NCI-H2081 treated with DMSO at 0.1 percent for 48 hours (cell line): ENCODE measurements at places on chromosomes 3 and 15.
A peak's percentile ranks its signal among the peaks of the same experiment; 100 is the strongest.

DNA sequence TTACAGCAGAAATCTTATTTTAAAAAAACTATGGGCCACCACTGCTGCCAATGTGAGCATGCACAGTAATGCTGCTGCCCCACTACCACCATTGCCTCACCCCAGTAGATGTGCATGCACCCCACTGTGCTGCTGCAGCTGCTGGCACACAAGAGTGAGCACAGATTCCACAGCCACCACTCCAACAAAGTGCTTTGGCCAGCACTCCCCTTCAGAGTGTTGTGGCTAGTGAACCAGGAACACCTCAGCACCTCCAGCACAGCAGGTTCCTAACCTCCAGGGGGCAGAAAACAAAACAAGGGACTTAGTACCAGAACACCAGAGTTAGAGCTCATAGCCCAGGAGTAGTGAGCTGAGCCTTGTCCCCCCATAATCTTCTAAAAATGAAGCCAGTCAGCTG lies 629.6 kb downstream of the PYDC2 start:
- DNase-seq, result no peak

DNA sequence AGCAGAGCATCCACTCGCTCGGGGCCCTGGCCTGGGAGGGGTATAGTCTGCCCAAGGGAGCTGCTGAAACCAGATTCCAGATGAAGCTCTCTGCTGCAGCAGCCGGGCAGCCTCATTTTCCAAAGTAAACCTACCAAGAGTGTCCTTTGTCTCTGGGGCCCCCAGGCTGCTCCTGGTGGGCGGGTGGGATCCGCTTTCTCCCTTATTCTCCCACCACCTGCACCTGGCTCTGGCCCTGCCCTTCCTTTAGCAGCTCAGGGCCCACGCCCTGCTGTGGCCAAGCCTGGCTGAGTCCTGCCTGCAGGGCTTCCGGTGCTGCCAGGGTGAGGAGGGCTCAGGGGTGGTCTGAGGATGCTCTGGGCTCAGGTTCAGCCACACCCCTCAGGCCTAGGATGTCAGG lies 13.0 kb downstream of the SCN5A start:
- no peak for DNase-seq

- DNase-seq, result no peak
Observed at GRCh38 chr3:43411429-43411828, 125.1 kb downstream of the SNRK start.

- DNase-seq, result no peak
Observed at GRCh38 chr3:195802795-195803194, 8.9 kb downstream of the MUC4 start.

DNA sequence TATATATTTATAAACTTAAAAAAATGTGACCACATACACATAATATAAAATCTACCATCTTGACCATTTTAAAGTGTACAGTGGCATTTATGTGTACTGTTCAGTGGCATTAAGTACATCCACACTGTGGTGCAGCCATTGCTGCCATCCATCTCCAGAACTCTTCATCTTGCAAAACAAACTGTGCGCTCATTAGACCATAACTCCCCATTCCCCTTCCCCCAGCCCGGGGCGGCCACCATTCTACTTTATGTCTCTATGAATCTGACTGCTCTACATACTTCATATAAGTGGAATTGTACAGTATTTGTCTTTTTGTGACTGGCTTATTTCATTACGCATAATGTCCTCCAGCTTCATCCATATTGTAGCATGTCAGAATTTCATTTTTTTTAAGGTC lies 47.8 kb downstream of the CTXND1 start:
- DNase-seq, result no peak

- no peak for DNase-seq
Observed at GRCh38 chr3:85758442-85758841, 799.7 kb downstream of the CADM2 start.

GRCh38 chr15:68987120-68987519 lies 27.4 kb upstream of the NOX5 start:
- DNase-seq, result no peak

GRCh38 chr3:102661707-102662497 lies 227.1 kb downstream of the ZPLD1 start:
- peak; percentile 89 for DNase-seq

GRCh38 chr15:38758043-38758442 lies 193.4 kb upstream of the RASGRP1 start:
- DNase-seq, result no peak

GRCh38 chr3:134449277-134449676 lies 36.5 kb downstream of the ANAPC13 start:
- no peak for DNase-seq

DNA sequence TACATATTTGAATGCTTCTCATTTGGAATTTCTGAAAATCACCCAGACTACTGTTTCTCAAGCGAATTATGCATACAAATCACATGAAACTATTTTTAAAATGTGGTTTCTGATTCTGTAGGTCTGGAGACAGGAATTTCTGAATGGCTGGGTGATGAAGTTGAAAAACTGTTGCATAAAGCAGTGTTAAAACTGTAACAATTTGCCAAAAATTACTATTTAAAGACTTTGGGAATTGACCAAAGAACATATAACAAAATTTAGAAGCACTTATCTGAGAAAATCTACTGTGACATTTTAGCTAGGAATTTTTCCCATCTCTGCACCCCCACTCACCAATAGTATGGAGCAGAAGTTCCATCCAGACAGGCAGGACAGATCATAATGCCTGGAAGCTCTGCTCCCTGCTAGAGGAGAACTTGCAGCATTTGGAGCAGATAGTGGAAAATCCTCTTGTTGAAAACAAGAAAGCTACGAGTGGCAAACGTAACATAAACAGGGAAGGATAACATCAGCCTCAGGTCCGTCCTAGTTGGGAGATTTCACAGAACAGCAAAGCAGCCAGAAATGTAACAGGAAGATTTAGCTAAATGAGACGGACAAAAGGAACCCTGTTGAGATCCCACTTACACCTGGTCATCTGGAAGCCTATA lies 132.3 kb upstream of the MCTP2 start:
- DNase-seq, result no peak

DNA sequence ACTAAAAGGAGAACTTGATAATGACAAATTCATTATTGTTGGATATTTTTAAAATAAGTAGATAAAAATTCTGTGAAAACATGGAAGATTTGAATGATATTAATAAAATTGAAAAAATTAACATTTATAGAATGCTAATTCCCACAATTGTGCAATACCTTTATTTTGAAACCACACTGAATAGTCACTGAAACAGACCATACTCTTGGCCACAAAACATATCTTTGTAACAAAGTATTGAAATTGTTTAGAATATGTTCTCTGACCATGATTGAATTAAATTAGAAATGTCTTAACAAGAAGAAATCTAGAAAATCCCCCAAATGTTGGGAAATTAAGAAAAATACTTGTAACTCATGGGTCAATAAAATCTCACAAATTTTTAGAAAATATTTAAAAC lies 49.2 kb downstream of the ARHGAP11B start:
- DNase-seq, result no peak

DNA sequence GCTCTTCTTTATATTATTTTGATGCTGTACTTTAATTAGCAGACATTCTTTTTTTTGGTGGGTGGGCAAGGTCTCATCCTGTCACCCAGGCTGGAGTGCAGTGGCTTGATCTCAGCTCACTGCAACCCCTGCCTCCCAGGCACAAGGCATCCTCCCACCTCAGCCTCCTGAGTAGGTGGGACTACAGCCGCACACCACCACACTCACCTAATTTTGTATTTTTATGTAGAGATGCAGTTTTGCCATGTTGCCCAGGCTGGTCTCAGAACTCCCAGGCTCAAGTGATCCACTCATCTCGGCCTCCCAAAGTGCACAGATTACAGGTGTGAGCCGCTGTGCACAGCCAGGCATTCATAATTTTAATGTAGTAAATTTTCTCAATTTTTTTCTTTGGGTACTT lies 608.1 kb downstream of the ZNF385D start:
- no peak for DNase-seq

- DNase-seq, result no peak
Observed at GRCh38 chr15:29988701-29989100, 94.1 kb upstream of the GOLGA8J start.

GRCh38 chr3:30597131-30597768 lies 9.2 kb upstream of the TGFBR2 start:
- DNase-seq, result no peak

- DNase-seq, result no peak
Observed at GRCh38 chr3:186930143-186930640, at the start of gene ST6GAL1. ST6GAL1 (plus strand) TSS chr3:186930526; CDS start chr3:187042704, 112,178 bp downstream.

- DNase-seq, result peak; percentile 12
Observed at GRCh38 chr3:159856590-159857104, 132.0 kb upstream of the IL12A start.

DNA sequence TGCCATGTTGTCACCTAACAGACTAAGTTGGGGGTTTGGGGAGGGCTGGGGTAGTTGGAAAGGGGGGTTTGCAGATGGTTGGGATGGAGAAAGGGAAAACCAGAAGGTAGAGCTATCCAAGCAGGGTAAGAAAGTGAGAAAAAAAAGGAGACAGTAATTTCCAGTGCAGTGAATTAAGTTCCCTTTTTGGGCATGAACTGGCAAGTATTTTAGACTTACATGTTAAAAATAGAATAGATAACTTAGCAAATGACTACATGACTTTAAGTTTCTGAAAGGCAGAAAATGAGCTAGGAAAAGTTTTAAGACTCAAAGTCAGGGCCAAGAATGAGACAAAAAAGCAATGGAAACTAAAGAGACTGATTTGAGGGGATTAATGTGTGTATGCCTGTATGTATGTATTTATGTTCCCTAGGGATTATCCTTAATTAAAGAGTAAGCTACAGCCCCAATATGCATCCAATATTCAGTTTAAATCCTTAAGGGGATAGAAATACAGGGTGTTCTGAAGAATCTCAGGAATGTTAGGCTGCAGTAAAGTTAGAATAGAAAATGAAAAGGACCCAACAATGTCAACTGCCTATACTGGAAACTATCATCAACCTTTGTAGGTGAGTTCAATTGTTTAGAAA lies 285.2 kb upstream of the MME start:
- DNase-seq, result no peak

DNA sequence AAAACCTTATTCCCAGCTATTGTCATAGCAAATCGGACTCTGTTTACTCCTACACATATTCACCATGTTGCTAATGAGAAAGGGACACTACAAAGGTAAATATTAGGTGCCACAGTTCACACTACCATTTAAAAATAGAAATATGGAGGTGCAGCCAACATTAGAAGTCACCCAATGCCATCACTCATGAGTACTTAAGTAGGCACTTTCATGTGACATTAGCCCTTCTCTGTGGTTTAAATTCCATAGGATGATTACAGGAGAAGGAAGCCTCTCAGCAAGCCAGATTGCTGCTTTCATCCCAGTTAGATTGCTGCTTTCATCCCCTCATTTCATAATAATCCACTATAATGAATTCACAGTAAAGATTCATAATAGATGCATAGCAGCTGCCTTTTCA lies 376.8 kb upstream of the ALCAM start:
- no peak for DNase-seq

DNA sequence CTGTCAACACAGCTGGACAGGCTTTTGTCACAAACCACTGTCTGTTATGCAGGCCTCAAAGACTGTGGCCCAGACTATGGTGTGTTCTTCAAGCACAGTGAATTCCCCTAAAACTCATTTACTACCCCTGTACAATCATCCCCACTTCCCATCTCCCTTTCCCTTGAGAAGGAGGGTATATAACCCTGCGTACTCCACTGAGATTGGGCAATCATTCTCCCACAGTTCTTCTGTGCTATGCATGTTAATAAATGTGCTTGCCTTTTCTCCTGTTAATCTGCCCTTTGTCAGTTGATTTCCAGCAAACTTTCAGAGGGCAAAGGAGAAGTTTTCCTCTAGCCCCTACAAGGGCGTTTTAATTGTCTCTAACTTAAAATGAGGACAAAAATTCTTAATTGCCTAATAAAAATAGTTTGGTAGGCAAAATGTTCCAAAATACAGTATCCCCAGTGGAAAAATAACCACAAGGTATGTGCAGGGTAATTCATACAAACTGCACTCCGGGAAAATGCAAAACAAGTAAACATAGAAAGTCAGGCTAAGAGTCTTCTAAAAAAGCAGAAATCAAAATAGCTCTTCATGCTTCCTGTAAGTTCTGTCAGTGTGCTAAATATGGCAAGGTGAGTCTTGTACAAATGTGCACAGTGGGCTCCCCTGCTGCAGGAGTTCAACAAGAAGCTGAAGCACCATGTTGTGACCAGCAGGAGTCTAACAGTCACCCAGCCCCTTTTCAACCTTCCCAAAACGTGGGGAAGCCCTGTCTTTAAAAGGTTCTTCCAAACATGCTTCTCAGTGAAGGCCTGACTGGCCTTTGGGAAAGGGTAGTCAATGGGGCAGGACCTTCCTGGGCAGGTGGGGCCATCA lies 10.2 kb downstream of the ATP10A start:
- DNase-seq, result no peak
